Testis (tissue), 5 donors: ENCODE measurements at places on chromosomes 11 and 22. TPM values are rescaled to one million over a fixed set of nuclear protein-coding genes. Genes with fewer than 3 reads are reported as not detected.

- DNase-seq: no peak
Observed at GRCh38 chr11:130819625-130820024, 96.7 kb downstream of the SNX19 start.

Gene MGAT3
- polyA plus RNA-seq: 9.7 TPM

Gene CKAP5
- 106 TPM for polyA plus RNA-seq

- DNase-seq: no peak
Observed at GRCh38 chr11:80993536-80993935, 1552.7 kb upstream of the TENM4 start.

Gene H19
- 328 TPM for polyA plus RNA-seq
